CD4-positive, alpha-beta T cell treated with Interleukin-21 for 1 hour (primary cell): ENCODE measurements at places on chromosomes 4 and X.

- DNase-seq, result no peak
Observed at GRCh38 chrX:123173833-123174232, 10.2 kb upstream of the GRIA3 start.

GRCh38 chr4:127224556-127224955, 408.2 kb upstream of the INTU start:
- DNase-seq, result no peak

- no peak for DNase-seq
Observed at GRCh38 chr4:123603165-123603564, 206.6 kb downstream of the SPRY1 start.

- DNase-seq, result no peak
Observed at GRCh38 chr4:137601934-137602333, 69.6 kb upstream of the PCDH18 start.

GRCh38 chr4:118326585-118326984, 26.2 kb downstream of the PRSS12 start:
- DNase-seq, result no peak

DNA sequence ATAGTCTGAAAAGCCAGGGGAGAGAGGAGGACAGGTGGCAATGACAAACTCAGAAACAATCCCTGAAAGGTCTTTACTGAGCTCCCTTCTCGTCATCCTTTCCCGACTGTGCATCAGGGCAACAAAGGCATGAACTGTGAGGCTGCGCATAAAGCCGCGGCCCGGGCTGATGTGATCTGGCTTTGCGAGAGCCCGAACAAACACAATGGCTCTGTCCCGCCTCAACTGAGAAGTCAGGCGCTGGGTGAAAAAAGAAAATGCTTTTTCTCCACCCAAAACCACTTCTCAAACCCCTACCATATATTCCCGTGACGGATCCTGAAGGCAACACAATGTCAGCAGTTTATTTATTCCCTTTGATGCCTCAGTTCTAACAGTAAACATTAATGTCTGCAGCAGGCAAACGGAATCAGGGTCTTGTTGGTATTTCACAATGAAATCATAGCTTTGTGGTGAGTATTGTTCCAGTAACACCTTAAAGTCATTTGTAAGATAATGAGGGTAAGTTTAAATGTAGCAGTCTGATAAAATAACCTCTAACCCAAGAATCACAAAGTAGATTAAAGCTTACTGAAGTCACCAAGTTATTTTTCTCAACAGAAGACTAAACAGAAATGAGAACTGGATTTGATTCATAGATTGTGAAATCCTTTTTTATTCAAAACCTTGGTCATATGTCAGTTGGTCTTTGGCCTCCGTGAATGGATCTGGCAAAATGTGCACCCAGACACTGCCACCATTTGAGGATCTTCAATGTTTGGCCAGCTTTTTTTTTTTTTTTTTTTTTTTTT, 67.4 kb downstream of the APBB2 start:
- no peak for DNase-seq
